ENCODE measurements at places on chromosomes 1 and 21.

- no peak for DNase-seq
Measured at GRCh38 chr1:53366901-53367502, 39.1 kb upstream of the LRP8 start.

DNA sequence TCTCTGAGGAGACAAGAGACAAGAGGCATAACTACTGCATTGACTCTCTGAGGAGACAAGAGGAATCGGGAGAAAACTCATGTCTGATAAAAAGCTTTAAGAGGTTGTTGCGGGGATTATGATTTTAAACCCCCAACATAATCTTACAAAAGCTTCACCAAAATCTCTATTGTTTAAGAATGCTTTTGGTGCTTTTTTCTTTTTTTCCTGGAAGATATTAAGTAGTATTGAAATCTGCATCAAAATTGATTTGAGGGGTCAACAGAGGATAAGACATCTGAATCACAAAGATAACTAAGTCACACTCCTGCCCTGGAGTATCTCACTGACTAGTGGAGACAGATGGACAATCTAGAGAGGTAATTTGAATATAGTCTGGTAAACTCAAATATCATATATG is 115.6 kb upstream of the MROH9 start:
- no peak for DNase-seq

- peak; percentile 53 for DNase-seq
Measured at GRCh38 chr1:154459080-154459479, 42.9 kb upstream of the TDRD10 start.

DNA sequence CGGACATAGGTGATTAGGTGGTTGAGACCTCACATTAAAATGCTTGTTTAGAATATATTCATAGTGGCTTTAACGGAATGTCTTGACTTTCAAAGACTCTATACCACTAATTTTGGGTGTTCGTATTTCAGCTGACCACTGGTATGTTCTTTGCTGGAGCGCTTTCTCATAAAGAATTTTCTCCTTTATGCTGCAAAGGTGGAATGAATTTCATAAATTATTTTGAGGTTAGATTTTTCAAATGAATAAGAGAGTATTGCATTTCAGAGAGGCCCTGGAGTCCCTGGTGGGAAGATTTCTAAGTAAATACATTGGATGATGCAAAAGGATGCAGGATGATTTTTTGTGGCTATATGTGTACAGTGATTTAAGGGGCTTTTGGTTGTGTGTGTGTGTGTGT is 55.8 kb downstream of the HUNK start:
- no peak for DNase-seq

DNA sequence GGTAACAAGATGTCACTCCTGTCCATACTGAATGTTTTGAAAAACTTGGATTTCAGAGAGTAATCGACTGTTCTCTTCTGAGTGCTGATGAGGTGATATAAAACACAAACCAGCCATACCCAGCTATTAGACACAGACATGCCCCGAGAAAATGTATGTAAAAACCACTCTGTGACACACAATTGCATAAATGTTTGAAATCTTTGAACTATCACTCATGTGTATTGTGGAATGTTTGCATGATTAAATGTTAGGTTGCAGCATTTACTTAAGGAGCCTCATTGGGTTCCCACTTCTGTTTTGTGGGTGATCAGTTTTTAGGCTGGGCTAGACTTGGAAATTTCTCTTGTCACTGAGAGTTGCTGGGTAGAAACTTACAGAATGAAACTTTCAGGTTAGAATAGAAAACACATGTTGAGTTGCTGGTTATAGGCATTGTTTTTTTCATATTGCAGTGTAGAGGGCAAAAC is 270.4 kb upstream of the B3GALT2 start:
- DNase-seq = no peak

GRCh38 chr1:75328691-75329090 is 194.5 kb downstream of the LHX8 start:
- DNase-seq = no peak

DNA sequence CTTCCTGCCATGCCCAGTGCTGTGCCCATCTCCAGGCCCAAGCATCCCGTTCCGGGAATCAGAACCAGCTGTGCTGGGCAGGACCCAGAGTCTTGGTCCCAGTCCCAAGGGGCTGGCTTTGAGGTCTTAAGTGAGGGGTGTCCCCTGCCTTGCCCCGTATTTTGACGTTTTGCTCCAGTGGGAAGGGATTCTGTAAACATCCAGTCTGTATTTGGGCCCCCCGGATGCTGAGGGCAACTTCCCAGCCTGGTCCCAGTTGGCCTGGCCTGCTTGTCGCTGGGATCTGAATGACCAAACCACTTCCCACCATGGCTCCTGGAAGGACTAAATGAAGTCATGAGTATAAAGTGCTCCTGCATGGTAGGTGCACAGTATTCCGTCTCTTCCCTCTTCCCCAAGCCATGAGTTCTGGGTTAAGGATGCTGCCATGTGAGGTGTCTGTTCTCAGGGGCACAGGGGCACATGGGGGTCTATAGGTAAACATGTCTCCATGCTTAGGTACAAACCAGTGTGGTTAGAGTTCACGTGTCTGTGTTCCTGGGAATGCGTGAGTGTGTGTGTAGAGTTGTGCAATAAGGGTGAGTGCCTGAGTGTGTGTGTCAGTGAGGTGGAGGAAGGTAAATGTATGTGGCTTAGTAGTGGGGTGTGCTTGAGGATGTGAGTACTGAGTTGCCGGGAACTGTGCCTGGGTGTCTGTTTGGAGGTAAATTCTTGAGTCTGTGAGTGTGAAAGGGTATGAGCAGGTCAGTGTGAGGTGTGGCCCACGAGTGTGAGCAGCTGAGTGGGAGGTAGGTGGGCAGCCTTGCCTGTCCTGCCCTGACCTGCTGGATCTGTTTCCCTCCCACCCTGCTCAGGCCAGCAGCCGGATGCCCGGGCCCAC is 1.5 kb downstream of the B4GALT2 start:
- DNase-seq = no peak

DNA sequence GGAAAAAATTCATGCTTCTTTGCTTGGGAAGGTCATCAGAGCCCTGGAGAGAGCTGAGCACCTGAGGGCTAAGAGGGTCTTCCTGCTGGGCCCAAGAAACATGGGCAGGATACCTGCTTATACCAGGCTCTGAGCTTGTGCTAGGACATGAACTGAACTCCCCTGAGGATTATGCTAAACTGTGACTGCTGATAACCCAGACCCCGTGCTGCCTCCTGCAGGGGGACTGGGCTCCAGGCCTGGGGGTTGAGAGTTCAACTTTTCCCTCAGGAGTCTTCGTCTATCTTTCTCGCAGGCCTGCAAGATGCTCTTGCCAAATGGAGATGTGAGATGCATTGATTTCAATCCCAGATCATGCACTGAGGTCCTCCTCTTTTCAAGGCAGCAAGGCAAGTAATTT is 368.5 kb downstream of the HHAT start:
- no peak for DNase-seq

GRCh38 chr1:24186993-24187790 is at the start of gene IFNLR1:
Gene IFNLR1, minus strand, starts transcription at chr1:24187289. Its CDS starts 41 bp downstream, at chr1:24187248.
- DNase-seq = peak; percentile 44

DNA sequence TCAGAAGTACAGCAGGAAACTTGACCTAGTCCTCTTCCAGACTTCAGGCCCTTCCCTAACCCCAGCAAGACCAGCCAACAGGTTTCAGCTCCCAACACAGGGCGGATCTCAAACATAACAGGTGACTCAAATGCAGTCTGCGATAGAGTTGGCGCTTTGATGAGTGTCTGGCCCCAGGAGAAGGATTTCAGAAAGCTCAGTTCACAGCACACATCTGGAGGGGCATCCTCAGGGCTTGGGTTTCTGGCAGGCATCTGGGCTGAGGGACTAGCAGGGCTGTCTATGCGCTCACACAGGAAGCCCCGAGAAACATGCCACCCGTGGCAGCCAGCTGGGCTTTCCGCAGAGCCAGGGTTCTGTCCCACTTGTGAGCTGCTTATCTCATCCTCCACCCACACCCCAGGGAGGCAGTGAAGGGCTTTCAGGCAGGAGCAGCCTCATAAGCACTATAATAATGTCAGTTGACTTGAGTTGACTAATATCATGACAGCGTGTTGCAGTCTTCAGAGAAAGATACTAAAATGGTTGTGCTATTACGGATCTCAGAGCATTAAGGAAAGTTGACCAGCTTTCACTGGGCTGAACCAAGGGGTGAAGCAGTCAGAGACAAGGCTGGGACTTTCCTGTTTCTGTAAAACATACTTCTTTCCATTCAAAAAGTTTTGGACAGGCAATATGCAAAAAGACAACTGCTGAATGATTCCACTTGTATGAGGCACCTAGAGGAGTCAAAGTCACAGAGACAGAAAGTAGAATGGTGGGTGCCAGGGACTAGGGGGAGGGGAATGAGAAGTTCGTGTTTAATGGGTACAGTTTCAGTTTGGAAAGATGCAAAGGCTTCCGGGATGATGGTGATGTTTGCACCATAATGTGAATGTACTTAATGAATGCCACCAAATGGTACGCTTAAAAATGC is 233.0 kb upstream of the IRF2BP2 start:
- peak; percentile 53 for DNase-seq

DNA sequence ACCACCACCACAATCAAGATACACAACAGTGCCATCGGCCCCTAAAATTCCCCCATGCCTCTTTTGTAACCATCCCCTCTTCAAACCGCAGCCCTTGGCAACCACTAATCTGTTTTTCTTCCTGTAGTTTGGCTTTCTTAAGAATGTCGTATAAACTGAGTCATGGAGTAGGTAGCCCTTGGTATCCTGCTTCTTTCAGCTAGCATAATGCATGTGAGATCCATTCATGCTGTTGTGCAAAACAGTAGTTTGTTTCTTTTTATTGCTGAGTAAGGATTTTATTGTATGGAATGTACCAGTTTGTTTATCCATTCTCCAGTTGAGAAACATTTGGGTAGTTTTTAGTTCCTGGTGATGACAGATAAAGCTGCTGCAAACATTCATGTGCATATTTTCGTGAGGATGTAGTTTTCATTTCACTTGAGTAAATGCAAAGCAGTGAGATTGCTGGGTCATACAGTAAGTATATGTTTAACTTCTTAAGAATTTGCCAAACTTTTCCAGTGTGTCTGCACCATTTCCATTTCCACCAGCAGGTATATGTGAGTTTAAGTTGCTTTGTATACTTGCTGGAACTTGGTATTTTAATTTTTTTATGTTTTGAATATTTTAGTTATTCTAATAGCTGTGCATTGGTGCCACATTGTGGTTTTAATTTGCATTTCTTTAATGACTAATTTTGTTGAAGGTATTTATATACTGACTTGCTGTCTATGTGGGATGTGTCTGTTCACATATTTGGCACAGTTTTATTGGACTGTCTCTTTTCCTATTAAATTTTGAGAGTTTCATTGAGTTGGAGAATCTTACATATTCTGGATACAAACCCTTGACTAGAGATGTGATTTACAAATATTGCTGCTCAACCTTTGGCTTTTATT is 148.4 kb upstream of the MAP1LC3C start:
- DNase-seq = peak; percentile 29

DNA sequence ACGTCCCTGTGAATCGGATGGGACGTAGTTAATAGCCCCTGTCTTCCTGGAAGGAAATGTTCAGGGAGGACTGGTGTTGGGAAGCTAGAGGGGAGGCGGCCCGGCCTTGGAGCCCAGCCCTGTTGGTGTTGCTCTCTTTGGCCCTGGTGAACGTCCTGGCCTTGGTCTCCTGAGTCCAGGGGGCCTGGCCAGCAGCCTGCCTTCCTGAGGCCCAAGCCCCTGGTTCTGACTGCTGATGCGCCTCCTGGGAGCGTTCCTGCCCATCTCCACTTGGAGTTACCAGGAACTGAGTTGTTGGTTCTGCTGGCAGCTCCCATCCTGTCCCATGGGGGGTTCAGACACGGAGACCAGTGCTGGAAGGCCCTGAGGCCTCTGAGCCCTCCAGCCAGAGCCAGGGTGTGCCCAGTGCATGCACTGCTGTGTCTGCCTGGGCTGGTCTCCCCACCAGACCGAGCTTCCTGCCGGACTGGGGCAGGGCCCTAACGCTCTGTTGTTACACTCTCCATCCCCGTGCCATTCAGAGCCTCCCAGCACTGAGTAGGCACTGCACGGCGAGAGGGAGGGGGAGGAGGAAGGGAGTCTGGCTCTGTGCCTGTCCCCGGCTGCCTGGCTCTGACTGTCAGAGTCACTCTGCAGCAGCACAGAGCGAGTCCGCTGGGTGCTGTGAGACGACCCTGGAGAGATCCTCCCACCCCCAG is 382.5 kb upstream of the VAMP3 start:
- peak; percentile 90 for DNase-seq

DNA sequence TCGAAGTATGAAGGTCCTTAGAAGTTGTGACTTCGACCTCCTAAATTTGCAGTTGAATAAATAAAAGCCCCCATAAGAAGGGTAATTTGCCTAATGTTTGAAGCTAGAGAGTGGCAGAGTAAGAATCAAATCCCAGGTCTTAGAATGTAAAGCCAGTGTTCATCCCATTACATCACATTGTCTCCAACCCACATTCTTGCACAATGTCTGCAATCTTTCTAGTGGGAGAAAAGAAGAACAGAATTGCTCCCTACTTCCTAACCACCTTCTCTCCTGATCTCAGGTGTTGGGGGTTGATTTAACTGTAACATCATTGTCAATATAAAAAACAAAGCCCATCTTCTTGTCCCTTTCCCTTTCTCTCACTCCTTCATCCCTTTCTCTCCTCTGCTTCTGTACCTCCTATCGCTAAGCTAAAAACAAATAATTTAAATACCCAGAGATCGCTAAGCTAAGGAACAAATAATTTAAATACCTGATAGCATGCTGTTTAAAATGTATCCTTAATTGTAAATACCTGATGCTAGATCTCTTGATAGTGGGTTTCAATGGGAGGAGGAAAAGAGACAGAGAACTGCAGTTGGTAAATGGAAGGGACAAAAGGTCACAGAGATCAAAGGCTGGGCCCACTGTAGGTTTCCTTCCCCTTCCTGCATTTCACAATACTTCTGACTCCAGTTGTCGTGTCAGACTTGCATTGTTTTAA is 32.1 kb upstream of the CCDC190 start:
- no peak for DNase-seq

GRCh38 chr1:68116643-68117235 is 66.3 kb upstream of the DIRAS3 start:
- peak; percentile 73 for DNase-seq

DNA sequence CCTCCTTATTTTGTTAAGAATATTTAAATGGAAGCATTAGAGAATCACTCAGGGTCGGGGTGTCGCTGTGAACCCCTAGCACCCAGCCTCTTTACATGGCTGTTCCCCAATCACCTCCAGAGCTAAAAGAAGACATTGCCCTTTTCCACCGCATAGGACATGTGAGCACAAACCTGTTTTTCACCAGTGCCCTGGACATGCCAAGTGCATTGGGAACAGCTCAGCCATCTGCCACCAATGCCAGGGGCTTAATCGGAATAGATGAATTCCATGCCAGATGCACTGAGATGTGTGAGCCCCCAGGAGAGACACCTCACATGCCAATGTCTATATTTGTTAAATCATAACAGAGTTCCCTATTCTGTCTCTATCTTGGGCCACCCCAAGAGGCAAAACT is 33.3 kb downstream of the EIF2D start:
- no peak for DNase-seq

DNA sequence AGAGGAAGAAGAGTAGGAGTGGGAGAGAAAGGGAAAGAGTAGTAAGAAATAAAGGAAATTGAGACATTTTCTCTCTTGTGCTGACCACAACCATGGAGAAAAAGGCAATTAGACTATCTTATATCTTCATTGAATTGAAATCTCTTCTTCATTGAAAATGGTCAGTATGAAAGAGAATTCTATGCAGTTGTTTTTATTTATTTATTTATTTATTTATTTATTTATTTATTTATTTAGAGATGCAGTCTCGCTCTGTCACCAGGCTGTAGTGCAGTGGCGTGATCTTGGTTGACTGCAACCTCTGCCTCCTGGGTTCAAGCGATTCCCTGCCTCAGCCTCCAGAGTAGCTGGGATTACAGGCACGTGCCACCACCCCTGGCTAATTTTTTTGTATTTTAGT is 447.1 kb downstream of the PTPRC start:
- DNase-seq = no peak
